ENCODE measurements at places on chromosomes 6 and 20. TPM values are rescaled to one million over a fixed set of nuclear protein-coding genes. Genes with fewer than 3 reads are reported as not detected.
A peak's percentile ranks its signal among the peaks of the same experiment; 100 is the strongest.

GRCh38 chr6:42332916-42333315 is 115.3 kb upstream of the MRPS10 start:
- no peak for DNase-seq

DNA sequence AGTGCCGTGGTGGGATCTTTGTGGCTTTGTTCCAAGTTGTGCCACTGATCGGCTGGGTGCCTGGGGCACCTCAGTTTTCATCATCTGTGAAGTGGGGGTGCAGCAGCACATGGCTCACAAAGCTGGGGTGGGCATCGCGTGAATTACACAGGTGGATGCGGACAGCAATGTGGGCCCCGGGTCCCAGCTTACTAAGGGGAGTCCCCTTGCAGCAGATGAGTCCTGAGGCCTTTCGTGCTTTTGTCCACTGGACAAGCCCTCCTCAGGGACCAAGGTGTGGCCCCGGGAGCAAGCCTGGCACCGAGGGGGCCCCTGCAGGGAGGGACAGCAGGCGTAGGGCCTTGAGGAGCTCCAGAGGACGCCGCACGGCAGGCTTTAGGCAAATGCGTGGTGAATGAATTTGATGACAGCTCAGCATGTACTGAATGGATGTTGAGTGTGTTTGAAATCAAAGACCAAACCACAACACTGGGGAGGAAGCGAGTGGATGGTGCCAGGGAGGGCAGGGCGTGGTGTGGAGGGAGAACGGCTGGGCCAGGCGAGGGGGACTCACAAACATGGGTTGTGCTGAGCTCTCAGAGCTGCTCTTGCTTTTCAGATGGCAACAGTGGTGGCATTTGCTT is 53.2 kb downstream of the IRF4 start:
- no peak for DNase-seq

DNA sequence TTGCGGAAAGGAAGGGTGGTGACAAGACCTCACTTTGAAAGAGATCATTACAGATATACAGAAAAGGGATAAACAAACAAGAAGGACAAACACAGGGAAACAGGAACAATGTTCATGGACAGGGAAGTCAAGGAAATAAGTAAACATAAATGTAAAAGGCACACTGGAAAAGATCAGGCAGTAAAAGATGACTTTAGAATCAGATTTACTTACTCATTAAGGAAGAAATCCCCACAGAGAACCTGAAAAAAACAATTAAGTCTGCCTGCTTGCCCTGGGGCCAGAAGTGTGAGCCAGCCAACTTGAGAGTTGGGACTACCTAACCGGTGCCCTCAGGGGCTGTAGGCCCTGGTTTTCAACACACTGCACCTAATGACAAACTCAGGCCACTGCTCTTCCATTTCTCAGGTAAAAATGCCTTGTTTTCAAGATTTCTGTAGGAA is 1.7 kb downstream of the APMAP start:
- DNase-seq, result no peak

GRCh38 chr6:2433711-2434110 is 188.3 kb upstream of the GMDS start:
- no peak for DNase-seq

- no peak for DNase-seq
Observed at GRCh38 chr20:32972181-32973076, 31.8 kb downstream of the SUN5 start.

- DNase-seq, result peak; percentile 35
Observed at GRCh38 chr20:40584130-40584809, 104.8 kb downstream of the MAFB start.

RNF217 gene
- 4.5 TPM for total RNA-seq

GGTLC1 gene
- not detected for total RNA-seq

- DNase-seq, result no peak
Observed at GRCh38 chr6:145155873-145156782, 579.2 kb downstream of the EPM2A start.

GRCh38 chr6:18263418-18264218 is 712 bp downstream of the DEK start:
- DNase-seq, result no peak

DNA sequence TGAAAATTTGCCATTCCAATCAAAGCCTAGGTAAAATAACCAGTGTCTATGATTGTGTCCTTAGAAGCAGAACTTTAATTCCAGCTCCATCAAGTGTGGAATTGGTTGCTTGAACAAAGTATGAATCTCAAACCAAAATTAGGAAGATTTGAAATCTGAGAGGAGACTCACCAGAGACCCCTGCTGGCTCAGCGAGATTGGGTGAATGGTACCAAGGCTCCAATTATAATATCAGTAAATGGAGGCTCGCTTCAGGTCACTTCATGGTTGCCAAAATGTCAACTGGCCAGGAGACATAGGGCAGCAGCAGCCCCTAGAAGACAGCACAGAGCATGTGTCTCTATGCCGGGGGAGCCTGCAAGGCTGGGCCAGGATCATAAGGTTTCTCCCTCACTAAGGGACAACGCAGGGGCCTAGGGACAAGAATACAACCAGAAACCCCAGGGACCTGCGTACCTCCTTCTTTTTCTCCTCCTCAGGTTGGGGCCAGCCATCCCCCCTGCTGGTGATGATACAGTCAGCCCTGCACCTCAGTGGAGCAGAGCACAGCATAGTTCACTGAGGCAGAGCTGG is 14.0 kb downstream of the RBL1 start:
- no peak for DNase-seq

NKAIN2 gene
- total RNA-seq, result 0.39 TPM

Data from gastrocnemius medialis (tissue), 4 donors.